ENCODE measurements at places on chromosomes 2 and 18. TPM values are rescaled to one million over a fixed set of nuclear protein-coding genes. Genes with fewer than 3 reads are reported as not detected.

- peak; percentile 15 for DNase-seq
Measured at GRCh38 chr2:43877782-43878464, 39.2 kb downstream of the ABCG8 start.

DNA sequence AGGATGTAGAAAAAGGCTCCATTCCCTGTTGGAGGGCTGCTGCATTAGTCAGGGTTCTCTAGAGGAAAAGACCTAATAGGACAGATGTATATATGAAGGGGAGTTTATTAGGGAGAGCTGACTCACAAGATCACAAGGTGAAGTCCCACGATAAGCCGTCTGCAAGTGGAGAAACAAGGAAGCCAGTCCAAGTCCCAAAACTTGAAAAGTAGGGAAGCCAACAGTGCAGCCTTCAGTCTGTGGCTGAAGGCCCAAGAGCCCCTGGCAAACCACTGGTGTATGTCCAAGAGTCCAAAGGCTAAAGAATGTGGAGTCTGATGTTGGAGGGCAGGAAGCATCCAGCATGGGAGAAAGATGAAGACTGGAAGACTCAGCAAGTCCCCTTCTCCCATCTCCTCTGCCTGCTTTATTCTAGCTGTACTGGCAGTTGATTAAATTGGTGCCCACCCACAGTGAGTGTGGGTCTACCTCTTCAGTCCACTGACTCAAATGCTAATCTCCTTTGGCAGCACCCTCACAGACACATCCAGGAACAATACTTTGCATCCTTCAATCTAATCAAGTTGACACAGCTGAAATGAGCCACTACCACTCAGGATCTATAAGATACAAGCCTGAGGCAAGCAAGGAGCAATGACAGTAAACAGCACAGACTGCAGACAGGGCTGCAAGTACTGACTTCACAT lies 30.0 kb upstream of the ATG16L1 start:
- no peak for DNase-seq

DNA sequence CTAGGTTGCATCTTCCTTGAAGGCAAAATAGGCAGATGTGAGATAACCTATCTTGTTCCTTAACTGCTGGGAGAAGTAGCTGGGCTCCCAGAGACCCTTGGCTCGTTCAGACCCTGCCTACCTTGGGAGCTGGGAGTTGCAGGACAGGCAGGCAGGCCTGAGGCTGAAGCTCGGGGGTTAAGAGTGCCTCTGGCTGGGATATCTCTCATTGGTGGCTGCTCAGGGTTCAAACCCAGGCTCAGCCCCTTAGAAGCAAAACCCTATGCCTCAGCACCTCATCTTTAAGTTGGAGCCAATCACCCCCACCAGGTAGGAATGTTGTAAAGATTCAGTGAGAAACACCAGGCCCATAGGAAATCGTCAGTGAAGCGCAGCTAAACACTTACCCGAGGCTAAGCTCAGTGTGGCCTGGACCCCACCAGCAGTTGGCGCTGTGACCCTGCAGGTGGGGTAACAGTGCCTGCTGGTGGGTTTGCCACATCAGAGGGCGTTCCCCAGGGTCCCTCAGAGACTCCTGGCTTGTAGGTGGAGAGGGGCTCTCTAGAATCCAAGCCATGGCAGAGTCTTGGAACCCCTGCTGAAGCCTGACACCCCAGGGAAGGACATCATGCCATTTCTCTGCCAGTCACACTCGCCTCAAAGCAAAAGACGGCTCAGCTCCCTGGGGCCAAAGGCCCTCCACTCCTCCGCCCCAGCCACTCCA lies 54.6 kb upstream of the GPR17 start:
- DNase-seq, result no peak

- DNase-seq, result no peak
Measured at GRCh38 chr2:3411103-3411502, 31.6 kb downstream of the TRAPPC12 start.

DNA sequence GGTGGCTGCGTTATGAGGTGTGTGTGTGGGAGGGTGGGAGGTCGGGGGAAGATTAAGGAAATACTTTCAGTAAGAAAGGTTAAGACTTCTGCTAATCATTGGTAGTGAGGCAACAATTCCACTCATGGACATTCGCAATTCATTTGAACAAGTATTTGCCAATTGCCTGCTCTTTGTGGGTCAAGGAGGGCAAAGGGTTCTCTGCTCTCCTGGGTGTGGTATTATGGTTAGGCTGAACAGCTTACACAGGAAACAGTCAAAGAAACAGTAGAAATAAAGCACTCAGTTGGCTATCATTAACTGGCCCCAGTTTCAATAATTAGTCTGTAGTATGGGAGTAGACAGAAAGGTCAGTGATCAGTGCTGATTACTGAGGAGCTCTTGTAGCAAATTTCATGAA lies 357.0 kb upstream of the FANCL start:
- DNase-seq, result no peak

- no peak for DNase-seq
Measured at GRCh38 chr2:33145459-33145858, 198.7 kb downstream of the LTBP1 start.

GRCh38 chr2:33268246-33268831 lies 208.1 kb upstream of the RASGRP3 start:
- DNase-seq, result peak; percentile 38

GRCh38 chr2:60992985-60993392 lies 24.5 kb upstream of the PEX13 start:
- no peak for DNase-seq

The REV1 gene
- polyA plus RNA-seq, result 37.4 TPM

The DLGAP1 gene
- polyA plus RNA-seq, result not detected

The GRP gene
- polyA plus RNA-seq, result 28.9 TPM
